Psoas muscle (tissue), 8 donors: ENCODE measurements at places on chromosomes 6 and 20. TPM values are rescaled to one million over a fixed set of nuclear protein-coding genes. Genes with fewer than 3 reads are reported as not detected.
A peak's percentile ranks its signal among the peaks of the same experiment; 100 is the strongest.

Gene GRM1
- not detected for total RNA-seq

Gene SLC35B2
- total RNA-seq: 23.3 TPM

Gene SRSF3
- total RNA-seq: 64.6 TPM

Gene SLC17A2
- not detected for total RNA-seq

Gene SLC26A8
- 0.15 TPM for total RNA-seq

Gene CPNE5
- 0.41 TPM for total RNA-seq

Gene HLA-DRB5
- total RNA-seq: 6.5 TPM

Gene GRIK2
- 0.16 TPM for total RNA-seq

- no peaks in the 10 kb centered on the region for H3K4me1 ChIP-seq
- H3K27me3 ChIP-seq: no peaks in the 10 kb centered on the region
- H3K4me3 ChIP-seq: no peak overlapping the region
- no peaks in the 10 kb centered on the region for H3K36me3 ChIP-seq
- DNase-seq: no peak
- no peak overlapping the region for H3K27ac ChIP-seq
These were observed 2.1 kb downstream of the TGM6 start for GRCh38 chr20:2382833-2383232.

DNA sequence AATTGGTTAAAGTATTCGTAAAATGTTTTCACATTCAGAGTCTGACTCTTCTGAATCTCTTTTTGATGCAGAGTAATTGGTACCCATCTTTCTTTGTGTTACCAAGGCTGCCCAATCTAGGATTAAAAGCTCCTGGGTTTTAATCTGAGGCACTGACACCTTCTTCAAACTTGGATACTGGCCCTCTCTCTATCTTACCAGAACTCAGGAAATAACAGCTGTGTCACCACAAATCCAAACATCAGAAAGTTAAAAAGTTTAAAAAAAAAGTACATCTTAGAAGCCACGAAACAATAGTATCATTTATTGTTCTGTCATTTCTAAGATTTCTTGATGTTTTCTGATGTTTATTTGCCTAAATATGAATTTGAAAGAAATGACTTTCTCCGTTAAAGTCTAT, 255.5 kb upstream of the RUNX2 start:
- H3K27ac ChIP-seq: no peak overlapping the region
- H3K36me3 ChIP-seq: no peaks in the 10 kb centered on the region
- H3K4me3 ChIP-seq: no peak overlapping the region
- no peaks in the 10 kb centered on the region for H3K27me3 ChIP-seq

DNA sequence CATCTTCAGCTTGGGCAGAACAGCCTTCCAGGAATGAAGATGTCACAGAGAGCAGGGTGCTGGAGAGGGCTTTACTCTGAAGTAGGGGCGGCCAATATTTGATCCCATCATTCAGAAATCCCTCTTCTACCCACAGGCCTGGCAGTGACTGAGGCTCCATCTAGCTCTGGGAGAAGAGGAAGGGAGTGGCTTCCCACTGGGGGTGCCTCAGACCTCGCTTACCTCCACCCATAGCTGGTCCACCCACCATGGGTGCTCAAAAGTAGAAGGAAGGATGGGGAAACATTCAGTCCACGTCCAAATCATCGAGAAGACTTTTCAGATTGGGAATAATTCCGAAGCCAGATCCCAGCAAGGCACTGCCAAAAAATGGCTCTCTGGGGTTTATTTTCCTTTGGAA, 11.8 kb upstream of the THBD start:
- peak overlapping the region; percentile 62 for H3K27ac ChIP-seq
- H3K4me3 ChIP-seq: no peak overlapping the region
- peaks cover 30% of the 10 kb centered on the region for H3K4me1 ChIP-seq
- DNase-seq: no peak

GRCh38 chr20:6686171-6686570, 81.3 kb upstream of the BMP2 start:
- H3K4me1 ChIP-seq: no peaks in the 10 kb centered on the region
- H3K27me3 ChIP-seq: no peaks in the 10 kb centered on the region
- H3K4me3 ChIP-seq: no peak overlapping the region
- DNase-seq: no peak
- H3K27ac ChIP-seq: no peak overlapping the region

DNA sequence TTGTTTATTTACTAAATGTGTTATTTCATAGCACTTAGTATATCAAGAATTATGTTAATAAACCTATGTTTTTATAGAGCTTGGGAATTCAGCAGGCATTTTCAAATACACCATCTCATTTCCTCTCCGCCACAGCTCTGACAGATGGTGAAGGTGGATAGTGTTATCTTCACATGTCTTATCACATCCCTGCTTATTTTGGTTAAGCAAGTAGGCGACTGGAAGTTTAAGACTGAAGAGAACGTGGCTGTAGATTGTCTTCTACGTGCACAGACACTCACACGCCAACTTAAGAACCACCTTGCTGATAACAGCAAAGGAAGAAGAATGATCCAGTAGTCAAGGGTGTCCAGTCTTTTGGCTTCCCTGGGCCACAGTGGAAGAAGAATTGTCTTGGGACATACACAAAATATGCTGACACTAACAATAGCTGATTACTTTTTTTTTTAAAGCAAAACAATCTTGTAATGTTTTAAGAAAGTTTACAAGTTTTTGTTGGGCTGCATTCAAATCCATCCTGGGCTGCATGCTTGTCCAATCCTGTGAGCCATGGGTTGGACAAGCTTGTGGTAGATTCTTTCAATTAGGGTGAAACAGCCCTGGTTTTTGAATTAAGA, 43.3 kb upstream of the SCGN start:
- H3K4me1 ChIP-seq: no peaks in the 10 kb centered on the region
- H3K27ac ChIP-seq: no peak overlapping the region
- no peak overlapping the region for H3K4me3 ChIP-seq
- no peak for DNase-seq
- no peaks in the 10 kb centered on the region for H3K36me3 ChIP-seq
- no peaks in the 10 kb centered on the region for H3K27me3 ChIP-seq

DNA sequence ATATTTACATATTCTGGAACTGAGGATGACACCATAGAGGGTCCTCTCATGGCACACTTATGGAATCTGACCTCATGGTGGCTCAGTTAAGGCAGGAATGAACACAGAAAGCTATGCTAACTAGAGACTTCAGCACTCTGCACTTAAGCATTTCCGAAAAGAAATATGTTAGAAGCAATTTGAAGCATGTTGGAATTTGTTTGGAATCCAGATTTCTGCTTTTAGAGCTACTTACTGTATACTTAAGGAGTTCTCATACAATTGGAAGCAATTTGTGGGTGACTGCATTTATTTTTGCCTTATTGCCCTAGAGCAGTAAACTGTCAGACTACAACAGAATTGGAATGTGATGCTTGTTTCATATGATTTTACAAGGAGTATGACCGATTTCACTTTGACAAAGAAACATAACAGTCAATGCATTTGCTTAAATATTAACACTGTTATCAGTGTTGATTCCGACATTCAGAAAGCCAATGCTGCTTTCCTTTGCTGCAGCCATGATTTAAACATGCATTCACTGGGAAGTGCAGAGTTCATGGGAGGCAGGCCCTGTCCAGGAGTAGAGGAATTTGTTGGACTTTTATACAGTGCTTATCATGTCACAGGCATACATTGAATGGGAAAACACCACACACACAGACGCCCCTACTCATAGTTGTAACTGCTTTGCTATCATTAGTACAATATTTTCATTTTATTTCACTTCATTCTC, 244.4 kb downstream of the SAMD5 start:
- H3K4me3 ChIP-seq: no peak overlapping the region
- no peak overlapping the region for H3K27ac ChIP-seq

- no peaks in the 10 kb centered on the region for H3K27me3 ChIP-seq
- no peaks in the 10 kb centered on the region for H3K4me1 ChIP-seq
- H3K27ac ChIP-seq: no peak overlapping the region
- DNase-seq: no peak
- H3K4me3 ChIP-seq: no peak overlapping the region
These were observed 62.5 kb downstream of the ERMARD start for GRCh38 chr6:169813969-169814368.

DNA sequence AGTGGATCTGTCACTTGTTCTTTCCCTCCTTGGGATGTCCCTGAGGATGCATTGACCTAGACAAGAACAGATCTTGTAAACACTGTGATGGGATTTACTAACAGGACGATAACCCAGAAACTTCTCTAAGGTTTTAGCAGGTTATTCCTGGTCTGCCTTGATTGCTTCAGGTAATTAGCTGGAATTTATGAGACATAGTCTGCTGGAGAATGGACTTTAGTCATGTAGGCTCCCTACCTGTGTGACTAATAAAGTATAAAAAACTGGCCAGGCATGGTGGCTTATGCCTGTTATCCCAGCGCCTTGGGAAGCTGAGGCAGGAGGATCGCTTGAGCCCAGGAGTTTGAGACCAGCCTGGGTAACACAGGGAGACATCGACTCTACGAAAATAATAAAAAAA, 96.1 kb downstream of the PAK5 start:
- H3K27ac ChIP-seq: no peak overlapping the region
- H3K27me3 ChIP-seq: no peaks in the 10 kb centered on the region
- DNase-seq: no peak
- H3K4me1 ChIP-seq: no peaks in the 10 kb centered on the region

- H3K36me3 ChIP-seq: no peaks in the 10 kb centered on the region
- no peak overlapping the region for H3K27ac ChIP-seq
- DNase-seq: no peak
These were observed 10.6 kb upstream of the RSPO3 start for GRCh38 chr6:127107916-127108315.

- DNase-seq: no peak
- H3K4me3 ChIP-seq: no peak overlapping the region
- no peaks in the 10 kb centered on the region for H3K27me3 ChIP-seq
These were observed 9.7 kb downstream of the BACH2 start for GRCh38 chr6:90286884-90287488.

GRCh38 chr20:42549496-42549895, 640.2 kb downstream of the PTPRT start:
- no peak for DNase-seq
- no peaks in the 10 kb centered on the region for H3K4me1 ChIP-seq
- H3K27me3 ChIP-seq: no peaks in the 10 kb centered on the region
- H3K27ac ChIP-seq: no peak overlapping the region

DNA sequence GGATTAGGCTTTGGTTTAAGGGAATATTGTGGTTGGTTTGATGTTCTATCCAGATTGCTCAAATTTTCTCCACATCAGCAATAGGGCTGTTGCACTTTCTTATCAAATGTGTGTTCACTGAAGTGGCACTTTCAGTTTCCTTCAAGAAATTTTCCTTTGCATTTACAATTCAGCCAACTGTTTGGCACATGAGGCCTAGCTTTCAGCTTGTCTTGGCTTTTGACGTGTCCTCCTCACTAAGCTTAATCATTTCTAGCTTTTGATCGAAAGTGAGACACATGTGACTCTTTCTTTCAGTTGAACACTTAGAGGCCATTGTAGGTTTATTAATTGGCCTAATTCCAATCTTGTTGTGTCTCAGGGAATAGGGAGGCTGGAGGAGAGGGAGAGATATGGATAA, 104.8 kb downstream of the FLRT3 start:
- no peak overlapping the region for H3K27ac ChIP-seq
- no peaks in the 10 kb centered on the region for H3K27me3 ChIP-seq
- H3K36me3 ChIP-seq: no peaks in the 10 kb centered on the region

- no peak for DNase-seq
- H3K36me3 ChIP-seq: no peaks in the 10 kb centered on the region
- H3K27ac ChIP-seq: no peak overlapping the region
- no peaks in the 10 kb centered on the region for H3K27me3 ChIP-seq
- H3K4me1 ChIP-seq: no peaks in the 10 kb centered on the region
These were observed 98.3 kb downstream of the ELOVL5 start for GRCh38 chr6:53250176-53251032.

DNA sequence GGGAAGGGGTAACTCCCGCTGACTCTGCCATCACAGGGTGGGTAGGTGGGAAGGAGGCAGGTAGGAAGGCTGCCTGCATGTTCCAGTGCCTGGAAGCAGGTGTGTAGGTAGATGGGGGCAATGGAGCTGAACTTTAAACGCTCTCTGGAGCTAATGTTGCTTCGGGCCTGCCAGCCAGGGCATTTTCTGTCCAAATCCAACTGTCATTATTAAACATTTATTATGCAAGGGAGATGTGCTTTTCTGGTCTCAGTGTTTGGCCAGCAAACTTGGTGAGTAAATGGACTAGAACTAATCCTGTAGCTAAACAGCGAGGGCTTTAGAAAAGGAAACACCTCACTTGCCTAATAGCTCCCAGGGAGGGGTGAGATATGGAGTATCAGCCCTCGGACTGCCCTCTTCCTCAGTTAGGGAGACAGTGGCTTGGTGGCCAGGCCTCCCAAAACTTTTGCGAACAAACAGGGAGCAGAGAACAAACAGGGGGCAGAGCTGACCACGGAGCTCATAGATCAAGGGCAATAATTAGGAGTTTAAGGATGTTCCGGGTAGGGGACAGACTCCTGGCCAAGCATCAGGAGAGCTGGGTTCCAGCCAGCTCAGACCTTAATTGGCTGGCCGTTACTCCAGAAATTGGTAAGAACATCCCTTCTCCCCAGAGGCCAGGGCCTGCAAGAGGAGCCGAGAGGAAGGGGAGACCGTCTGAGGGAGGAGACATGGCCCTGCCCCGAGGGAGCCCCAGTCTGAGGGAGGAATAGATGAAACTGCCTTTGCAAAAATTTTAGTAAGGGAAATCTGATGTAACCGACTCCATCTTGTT, 131.1 kb downstream of the VEGFA start:
- H3K4me1 ChIP-seq: no peaks in the 10 kb centered on the region
- H3K27ac ChIP-seq: no peak overlapping the region
- peak; percentile 77 for DNase-seq

- DNase-seq: no peak
- H3K27ac ChIP-seq: no peak overlapping the region
- no peaks in the 10 kb centered on the region for H3K27me3 ChIP-seq
- no peaks in the 10 kb centered on the region for H3K4me1 ChIP-seq
- no peaks in the 10 kb centered on the region for H3K36me3 ChIP-seq
These were observed 44.4 kb downstream of the DCDC2 start for GRCh38 chr6:24313251-24314141.

DNA sequence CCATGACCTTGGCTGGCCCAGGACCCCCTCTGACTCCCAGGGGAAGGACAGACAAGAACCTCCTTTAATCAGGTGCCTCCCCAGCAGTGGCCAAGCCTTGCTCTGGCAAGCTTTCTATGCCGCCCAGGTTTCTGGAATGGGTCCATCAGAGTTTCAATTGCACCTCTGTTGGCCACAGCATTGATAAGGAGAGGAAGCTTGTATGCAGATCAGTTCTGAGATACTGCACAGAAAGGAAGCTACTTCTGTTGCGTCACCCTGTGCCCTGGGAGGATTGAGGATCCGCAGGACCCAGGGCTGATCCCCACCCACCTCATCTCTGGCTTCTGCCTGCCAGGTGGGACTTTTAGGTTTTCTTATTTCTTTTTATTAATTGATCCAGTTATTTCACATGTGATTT, 167.2 kb downstream of the TFAP2C start:
- no peak overlapping the region for H3K4me3 ChIP-seq
- DNase-seq: no peak
- H3K27me3 ChIP-seq: no peaks in the 10 kb centered on the region
- H3K36me3 ChIP-seq: no peaks in the 10 kb centered on the region
